ENCODE measurements at places on chromosomes 7 and 10.
A peak's percentile ranks its signal among the peaks of the same experiment; 100 is the strongest.

DNA sequence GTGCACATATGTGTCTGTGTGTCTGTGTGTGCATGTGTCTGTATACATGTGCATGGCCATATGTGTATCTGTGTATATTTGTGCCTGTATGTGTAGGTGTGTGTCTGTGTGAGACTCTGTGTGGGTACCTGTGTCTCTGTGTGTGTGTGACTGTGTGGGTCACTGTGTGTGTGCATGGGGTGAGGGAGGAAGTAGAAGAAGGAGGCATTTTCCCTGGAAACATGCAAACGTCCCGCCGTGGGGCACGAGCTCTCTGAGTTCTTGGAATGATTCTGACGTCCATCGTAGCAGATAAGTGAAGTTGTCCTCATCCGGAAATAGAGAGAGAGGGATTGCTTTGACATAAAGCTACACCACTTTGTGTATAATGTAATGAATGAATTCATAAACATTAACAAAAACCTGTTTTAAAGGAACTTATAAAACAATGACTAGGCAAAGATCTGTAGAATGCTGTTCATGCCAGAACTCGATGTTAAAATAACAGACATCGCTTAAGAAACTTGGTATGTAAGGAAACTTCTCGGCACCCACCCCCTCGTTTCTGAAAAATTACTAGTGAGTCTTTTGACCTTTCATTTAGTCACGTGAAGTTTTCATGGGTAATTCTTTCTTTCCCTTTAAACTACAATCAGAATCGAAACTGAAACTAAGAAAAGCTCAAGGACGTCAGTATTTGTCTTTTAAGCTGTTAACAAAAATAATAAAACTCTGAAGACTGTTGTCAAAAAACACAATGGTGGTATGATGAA is 43.6 kb upstream of the KLF6 start:
- peak; percentile 39 for DNase-seq

DNA sequence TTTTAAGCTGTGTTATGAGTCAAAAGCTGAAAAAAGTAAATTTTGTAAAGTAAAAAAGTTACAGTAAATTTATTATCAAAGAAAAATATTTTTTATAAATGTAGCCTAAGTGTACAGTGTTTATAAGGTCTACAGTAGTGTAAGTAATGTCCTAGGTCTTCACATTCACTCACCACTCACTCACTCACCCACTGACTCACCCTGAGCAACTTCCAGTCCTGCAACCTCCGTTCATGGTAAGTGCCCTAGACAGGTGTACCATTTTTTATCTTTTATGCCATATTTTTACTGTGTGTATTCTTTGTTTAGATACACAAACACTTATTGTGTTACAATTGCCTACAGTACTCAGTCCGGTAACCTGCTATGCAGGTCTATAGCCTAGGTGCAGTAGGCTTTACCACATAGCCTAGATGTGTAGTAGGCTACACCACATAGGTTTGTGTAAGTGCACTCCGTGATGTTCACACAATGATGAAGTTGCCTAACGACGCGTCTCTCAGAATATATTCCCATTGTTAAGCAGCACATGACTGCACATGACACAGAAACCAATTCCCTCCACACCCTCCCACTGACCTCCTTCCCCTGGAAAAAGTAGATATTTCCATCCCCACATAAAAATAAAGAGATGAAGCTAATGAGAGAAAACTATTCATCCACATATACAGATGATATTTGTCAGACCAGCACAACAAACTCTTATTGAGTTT is 44.8 kb upstream of the FGL2 start:
- no peak for DNase-seq

DNA sequence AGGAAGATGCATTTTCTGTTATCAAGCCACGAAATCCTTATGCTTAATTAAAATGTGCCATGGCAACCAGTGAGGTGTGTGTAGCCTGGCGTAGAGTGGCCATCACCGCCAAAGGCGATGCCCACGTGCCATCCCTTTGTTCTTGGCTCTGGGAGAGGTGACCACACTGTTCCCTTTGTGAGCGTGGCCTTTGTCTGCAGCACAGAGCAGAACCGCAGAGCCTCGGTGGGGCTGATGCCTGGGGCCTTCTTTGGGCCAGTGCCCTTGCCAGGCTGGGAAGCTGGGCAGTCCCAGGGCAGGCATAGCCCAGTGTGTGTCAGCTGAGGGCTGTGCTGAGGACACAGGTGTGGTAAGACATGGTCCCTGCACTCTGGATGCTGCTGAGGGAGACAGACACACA is 48.3 kb downstream of the BUB3 start:
- DNase-seq: no peak

DNA sequence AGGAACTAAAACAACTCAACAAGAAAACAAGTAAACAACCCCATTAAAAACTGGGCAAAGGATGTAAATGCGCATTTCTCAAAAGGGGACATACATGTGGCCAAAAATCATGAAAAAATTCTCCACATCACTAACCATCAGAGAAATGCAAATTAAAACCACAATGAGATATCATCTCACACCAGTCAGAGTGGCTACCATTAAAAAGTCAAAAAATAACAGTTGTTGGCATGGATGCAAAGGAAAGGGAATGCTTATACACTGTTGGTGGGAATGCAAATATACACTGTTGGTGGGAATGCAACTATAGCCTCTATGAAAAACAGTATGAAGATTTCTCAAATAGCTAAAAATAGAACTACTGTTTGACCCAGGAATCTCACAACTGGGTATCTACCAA is 60.0 kb upstream of the LANCL2 start:
- DNase-seq: no peak

DNA sequence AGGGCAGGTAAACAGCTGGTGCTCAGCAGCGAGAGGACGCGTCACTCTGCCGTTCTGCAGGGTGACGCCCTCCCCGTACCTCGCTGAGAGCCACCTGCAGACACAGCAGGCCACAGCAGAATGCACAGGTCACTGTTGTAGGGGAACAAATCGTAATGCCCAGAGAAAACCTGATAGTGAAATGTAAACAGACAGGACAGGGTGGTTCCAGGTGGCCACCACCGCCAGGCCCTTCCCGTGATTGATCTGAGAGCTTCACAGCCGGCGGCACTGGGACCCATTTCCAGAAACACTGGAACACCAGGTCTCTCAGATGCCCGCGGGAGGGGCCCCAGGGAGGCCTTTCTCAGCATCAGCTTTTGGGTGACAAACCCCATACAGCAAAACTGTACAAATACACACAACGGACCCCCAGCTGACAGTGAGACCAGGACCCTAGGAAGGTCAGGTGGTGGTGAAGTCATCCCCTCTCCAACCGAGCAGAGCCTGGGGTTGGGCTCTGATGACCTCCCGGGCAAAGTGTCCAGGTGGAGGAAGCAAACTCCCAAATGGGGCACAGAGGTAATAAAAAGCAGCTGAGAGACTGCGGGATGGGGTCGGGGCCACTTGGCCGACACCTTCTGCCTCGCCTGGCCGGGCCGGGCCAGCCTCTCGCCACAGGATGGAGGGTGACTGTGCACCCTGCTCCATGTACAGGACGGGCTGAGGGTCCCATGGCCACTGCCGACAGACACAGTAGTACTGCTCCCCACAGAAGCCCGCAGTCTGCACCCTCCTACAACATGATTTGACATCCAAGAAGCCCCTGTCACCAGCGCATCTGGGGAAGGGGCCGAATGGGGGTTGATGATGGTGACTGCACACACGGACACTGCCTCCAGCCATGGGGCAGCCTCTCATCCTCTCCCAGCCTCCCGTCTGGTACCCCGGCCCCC is 4.6 kb downstream of the BHLHA15 start:
- no peak for DNase-seq

- DNase-seq: no peak
These were observed 67.2 kb downstream of the GRK5 start for GRCh38 chr10:119274519-119275045.

GRCh38 chr7:2006231-2006771 is 226.4 kb downstream of the MAD1L1 start:
- no peak for DNase-seq

DNA sequence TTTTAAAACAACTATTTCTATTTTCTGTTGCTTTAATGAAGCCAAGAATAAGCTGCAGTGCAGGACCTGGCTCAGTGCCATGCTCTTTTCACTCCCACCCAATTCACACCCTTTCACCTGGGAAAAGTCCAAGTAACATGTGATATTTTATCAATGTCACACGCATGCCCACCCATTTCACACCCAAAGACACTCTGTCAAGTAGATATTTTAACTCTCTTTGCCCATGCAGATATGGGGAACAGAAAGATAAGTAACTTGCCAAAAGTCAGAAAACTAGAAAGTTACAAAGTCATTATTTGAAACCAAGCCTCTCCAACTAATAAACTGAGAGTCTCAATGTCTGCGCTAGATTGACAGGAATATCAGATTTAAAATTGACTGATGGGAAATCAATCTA is 706.7 kb upstream of the PHF14 start:
- DNase-seq: no peak

- no peak for DNase-seq
These were observed 379.0 kb upstream of the FZD8 start for GRCh38 chr10:36021096-36021495.

- DNase-seq: no peak
These were observed 383.5 kb downstream of the SFMBT2 start for GRCh38 chr10:7027237-7027912.

DNA sequence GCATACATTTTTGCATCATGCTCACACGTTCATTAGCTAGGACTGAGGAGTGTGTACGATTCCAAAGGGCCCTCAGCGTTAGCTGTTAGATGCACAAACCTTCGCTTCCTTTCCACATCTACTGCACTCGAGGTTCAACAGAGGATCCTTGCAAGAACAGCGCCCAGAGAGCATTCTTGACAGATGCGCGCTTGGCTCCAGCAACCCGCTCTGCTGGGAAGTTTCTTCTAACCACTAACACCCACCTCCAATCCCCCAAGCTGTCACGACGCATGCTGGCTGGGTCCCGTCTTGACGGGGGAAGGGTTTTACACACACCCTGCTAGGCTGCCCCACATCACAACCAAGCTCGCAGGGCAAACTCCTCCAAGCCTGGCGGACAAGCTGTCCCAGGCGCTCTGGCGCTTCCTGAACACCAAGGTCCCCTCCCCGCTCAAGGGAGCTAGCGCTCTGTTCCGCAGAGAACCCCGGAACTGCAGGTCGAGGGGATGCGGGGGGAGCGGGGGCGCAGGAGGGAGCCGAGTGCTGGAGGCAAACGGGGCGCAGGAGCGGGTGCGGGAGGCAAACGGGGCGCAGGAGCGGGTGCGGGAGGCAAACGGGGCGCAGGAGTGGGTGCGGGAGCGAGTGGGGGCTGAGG is 653 bp upstream of the ADRB1 start:
- peak; percentile 17 for DNase-seq

DNA sequence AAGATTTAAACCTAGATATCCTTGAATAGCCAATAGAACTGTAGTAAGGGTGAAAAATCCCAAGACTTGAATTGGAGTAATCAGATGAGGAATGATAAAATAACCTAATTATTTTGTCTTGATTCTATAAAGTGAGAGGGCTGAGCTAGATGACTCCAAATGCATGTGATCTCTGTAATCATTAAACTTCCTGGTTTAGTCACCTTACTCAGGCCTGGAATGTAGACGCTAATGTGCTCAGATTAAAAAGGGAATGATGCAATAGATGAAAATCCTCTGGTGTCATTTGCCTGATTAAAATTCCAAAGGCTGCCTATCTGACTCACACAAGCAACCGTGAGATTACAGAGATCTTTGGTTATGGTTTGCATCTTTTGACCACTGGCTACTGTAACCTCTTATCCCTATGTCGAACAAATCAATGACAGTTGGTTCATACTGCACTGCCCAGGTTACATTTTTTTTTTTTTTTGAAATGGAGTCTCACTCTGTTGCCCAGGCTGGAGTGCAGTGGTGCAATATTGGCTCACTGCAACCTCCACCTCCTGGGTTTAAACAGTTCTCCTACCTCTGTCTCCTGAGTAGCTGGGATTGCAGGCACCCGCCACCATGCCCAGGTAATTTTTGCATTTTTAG is 2.9 kb upstream of the HKDC1 start:
- peak; percentile 22 for DNase-seq

GRCh38 chr7:148356303-148356702 is 234.3 kb upstream of the C7orf33 start:
- no peak for DNase-seq

GRCh38 chr7:145909991-145910513 is 206.5 kb upstream of the CNTNAP2 start:
- no peak for DNase-seq
